Fibroblast of the aortic adventitia (primary cell): ENCODE measurements at places on chromosomes 12 and 14. TPM values are rescaled to one million over a fixed set of nuclear protein-coding genes. Genes with fewer than 3 reads are reported as not detected.

DNA sequence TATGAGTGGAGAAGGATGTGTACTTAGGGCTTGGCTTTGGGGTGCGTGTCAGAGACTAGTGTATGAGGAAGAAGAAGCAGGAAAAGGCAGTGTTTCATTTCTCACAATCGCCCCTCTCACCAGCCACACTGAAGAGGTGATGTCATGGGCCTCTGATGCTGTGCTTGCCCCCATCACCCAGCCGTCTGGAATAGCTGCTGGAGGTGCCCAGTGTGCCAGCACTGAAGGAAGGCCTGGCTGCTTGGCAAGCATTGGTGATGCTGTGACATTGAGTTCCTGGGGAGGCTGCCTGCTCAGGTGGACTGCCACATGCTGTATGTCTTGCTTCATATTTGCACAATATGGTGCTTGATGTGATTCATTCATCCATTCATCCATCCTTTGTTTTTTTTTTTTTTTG lies 56.2 kb downstream of the CRADD start:
- DNase-seq: no peak

The SMIM41 gene
- total RNA-seq: 0.27 and 0.98 TPM in 2 replicates

The VEZT gene
- total RNA-seq: 31.4 and 98.6 TPM in 2 replicates

- DNase-seq: no peak
These were observed 583 bp upstream of the LEMD3 start for GRCh38 chr12:65168681-65169319.

The KMT2D gene
- total RNA-seq: 22.6 and 23.8 TPM in 2 replicates

The SERPINA10 gene
- total RNA-seq: not detected in 2 replicates

The ABCC9 gene
- 20.0 and 20.3 TPM in 2 replicates for total RNA-seq

The TIGAR gene
- 11.5 and 20.4 TPM in 2 replicates for total RNA-seq

DNA sequence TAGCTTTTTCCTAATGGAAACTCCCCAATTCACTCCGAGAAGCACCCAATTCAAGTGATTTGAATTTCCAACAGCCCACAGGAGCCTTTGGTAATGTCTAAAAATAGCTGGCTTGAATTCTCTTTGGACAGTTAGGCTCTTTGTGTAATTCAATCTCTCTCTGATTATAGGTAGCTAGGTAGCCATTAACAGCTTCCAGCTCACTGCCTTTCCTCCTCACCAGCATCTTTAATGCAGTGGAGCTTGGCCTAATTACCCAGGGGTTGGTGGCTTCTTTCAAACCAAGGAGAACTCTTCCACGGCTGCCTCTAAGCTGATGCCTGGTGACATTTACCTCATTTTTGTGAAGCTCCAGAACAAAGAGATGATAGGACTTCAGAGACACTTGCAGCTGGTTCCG lies 86.4 kb downstream of the WSCD2 start:
- DNase-seq: no peak

DNA sequence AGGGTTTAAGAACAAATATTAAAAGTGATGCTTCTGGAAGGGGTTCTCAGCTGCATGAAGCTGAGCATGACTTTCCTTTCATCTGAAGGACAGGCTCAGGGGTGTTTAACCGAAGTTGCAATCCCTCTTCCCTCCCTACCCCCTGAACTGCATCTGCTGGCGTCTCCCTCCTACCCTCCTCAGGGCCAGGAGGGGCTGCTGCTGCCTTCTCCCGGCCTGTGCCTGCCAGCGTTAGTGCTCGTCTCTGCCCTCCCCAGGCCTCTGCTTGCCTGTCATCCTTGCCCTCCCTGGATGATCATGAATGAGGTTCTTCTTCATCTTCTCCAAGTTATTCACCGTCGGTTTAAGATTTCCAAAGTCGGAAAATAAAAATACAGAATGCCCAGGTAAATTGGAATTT lies 12.2 kb downstream of the SMOC1 start:
- no peak for DNase-seq

The BEGAIN gene
- 0.18 and 0.33 TPM in 2 replicates for total RNA-seq

GRCh38 chr14:96863327-96863985 lies 66.3 kb downstream of the VRK1 start:
- no peak for DNase-seq

The TAS2R9 gene
- 0.09 TPM in 1 of 2 replicates, not detected in the other for total RNA-seq
